Activated T-cell treated with anti-CD3 and anti-CD28 coated beads, Interleukin-2, amount 50 U/mL, for 1 hour (primary cell): ENCODE measurements at places on chromosomes 16 and 17.
A peak's percentile ranks its signal among the peaks of the same experiment; 100 is the strongest.

DNA sequence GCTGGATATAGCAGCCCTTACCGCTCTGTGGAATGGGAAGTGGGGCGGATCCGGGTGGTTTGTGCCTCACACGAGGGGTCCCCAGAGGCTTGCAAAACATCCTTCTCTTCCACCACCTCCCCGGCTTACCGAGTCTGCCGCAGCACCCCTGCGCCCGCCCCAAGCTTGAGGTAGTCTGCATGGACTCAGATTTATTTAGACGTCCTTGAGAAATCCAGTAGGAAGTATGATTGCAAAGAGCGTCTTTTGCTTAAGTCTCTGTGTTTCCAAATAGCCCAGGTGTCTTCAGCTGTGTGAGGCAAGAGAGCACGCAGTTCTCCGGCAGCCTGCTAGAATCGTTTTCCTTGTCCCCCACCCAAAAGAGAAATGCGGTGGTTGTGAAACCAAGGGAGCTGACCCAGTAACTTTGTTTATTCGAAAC lies 2.4 kb downstream of the KIAA0513 start:
- no peak for DNase-seq

DNA sequence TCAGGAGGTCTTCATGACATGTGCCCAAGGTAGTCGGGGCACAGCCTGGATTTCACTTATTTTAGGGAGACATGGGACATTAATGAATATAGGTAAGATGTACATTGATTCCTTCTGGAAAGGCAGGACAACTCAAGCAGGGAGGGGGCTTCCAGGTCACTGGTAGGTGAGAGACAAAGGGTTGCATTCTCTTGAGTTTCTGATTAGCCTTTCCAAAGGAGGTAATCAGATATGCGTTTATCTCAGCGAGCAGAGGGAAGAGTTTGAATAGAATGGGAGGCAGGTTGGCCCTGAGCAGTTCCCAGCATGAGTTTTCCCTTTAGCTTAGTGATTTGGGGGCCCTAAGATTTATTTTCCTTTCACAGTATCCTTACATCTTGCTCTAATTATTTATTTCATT lies 443.8 kb upstream of the EEF2KMT start:
- no peak for DNase-seq

- DNase-seq = no peak
These were observed 17.7 kb downstream of the KDM8 start for GRCh38 chr16:27220991-27221390.

DNA sequence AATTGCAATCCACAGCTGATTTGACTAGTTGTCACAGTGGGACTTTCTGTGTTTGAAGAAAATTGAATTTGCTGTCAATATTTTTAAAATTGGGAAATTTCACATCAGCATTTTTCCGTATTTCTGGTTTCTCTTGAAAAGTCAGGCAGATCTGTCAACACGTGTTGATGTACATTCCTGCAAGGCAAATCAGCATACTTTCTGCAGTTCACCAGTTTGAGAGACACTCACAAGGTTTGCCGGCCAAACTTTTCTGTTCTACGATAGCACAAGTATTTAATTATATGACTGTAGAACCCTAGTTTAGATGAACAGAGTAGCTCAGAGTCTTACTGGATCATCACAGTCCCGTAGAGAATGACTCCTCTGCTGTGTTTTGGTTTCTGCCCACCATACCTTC lies 102.0 kb downstream of the ADAMTS18 start:
- no peak for DNase-seq

GRCh38 chr16:15601212-15601879 lies 41.6 kb downstream of the MARF1 start:
- no peak for DNase-seq

- DNase-seq = peak; percentile 36
These were observed 1.3 kb downstream of the MAPK8IP3 start for GRCh38 chr16:1707193-1707790.

DNA sequence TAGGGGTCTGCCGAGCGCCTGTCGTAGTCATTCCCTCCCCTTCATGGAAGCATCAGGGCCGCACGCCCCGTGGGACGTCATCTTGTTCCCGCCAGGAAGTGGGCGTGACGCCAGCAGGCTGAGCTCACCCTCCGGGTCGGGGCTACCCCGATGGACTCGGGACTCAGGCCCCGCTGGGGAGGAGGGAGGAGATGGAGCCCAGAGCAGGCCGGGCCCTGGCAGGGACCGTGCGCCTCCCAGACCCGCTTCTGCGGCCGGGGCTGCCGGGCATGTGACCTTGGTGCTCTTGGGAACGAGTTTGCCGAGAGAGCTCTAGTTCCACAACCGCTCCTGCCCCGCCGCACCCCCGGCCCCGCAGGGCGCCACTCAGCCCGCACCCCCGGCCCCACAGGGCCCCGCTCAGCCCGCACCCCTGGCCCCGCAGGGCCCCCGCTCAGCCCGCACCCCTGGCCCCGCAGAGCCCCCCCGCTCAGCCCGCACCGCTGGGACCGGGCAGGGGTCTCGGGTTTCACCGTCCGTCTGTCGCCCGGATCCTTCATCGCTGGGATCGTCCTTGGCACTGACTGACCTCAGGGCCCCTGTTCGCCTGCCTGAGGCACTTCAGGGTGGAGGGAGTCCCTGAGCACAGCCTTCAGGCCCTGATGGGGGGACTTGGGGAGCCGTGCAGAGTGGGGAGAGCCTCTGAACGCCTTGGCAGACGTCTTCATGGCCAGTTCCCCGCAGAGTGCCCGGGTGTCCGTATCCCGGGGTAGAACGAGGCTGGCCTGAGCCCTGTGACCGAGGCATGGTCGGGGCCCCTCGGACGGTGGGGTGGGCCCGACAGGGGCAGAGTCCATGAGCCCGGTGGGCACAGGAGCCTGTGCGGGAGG lies 5.8 kb downstream of the CACNA1H start:
- no peak for DNase-seq

GRCh38 chr17:53919356-53919755 lies 96.6 kb downstream of the KIF2B start:
- no peak for DNase-seq

DNA sequence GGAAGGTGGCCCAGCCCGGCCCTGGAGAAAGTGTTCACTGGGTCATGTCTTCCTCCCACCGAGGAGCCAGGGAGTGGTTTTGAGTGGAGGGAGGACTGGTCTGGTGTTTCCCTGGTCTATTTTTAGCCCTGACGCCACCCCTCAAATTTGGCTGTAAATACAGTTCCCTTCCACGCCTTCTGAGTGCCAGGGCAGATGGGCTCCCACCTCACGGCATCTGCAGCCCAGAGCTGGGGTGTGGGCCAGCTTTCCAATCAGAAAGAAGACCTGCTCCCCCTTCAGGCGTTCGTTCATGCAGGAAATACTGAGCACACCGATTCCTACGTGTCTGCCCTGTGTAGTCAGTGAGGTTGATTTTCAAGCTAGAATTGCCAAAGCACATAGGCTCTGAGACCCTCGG lies 53.7 kb downstream of the SNX20 start:
- peak; percentile 56 for DNase-seq

GRCh38 chr16:53821487-53821886 lies 117.5 kb downstream of the FTO start:
- no peak for DNase-seq

GRCh38 chr17:12193144-12193735 lies 172.6 kb downstream of the MAP2K4 start:
- DNase-seq = no peak

GRCh38 chr16:87043231-87044031 lies 273.8 kb downstream of the C16orf95 start:
- DNase-seq = no peak

DNA sequence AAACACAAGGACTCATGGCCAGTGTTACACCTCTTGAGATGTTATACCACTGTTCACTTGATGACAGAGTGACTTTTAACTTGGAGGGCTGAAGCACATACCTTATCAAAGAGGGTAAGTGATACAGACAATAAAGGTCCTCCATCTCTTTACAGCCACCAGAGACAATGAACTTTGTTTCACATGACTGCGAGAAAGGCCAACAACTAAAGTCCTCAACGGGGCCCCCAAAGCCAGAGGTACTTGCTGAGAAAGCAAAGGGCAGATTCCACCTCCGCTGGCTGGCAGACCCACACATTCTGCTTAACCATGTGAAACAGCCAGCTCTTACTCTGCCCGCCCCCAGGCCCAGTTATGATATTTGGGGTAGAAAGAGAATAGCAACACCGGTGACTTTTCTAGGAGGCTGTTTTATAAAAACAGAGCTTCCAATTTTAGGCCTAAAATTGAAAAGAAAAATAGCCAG lies 21.4 kb downstream of the DCUN1D3 start:
- no peak for DNase-seq

- DNase-seq = no peak
These were observed 144.1 kb downstream of the PITPNC1 start for GRCh38 chr17:67520916-67521774.

DNA sequence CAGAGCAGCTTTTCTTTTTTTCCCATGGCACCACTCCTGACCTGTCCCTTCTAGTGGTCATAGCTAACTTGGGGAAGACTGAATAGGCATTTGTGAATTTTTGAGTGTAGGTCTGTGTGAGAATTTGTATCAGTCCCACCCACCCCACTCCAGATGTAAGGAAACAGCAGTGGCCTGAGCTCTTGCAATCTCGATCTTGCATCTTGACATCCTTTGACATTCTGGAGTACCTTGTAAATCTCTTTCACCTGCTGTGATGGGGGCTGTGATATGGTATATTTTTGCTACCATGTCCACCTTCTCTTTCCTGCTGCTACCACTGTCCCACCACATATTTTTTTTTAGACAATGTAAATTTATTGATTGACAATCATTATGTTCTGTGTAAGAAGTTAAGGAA lies 289.3 kb downstream of the MAP2K6 start:
- DNase-seq = no peak

DNA sequence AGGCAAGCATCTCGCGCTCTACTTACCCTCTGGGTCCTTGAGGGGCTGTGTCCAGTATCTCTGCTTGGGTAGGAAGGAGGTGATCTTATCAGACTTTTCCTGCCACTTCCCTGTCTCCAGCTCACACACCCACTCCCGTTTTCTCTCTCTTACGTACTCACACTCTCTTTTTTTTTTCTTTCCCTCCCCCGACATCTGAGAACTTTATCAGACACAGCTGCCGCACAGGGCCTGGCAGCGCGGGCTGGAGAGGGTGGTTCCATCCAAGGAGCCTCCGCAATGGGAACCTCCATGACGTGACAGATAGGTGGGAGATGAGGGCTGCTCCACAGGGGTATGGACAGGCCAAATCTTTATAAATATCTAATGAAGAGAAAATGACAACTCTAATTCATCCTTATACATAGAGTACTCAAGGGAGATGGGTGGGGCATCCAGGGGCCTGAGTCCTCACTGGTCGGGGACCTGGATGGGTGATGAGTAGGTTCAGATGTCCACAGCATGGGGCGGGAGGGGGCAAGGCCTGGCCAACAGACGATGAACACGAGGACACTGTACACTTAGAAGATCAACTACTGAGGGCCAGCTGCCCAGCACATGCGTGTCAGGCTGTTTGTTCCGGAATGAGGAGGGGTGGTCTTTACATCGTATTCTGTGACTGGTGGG lies 23.3 kb downstream of the MINK1 start:
- no peak for DNase-seq

DNA sequence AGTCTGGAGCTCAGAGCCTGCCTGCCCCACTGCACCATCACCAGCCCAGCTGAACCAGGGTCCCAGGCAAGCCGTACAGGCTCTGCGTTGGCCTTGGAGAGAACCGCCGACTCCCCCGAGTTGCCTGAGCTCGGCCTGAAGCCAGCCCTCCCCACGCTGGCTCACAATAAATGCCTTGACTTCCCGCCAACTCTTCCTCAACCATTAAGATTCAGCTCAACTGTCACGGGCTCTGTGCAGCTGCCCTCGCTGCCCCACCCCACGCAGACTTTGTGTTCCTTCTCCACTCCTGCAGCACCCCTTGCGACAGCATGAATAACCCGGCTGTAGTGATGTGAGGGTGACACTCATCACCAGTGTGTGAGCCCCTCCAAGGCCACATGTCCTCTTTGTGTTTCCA lies 4.8 kb upstream of the QPRT start:
- DNase-seq = no peak

DNA sequence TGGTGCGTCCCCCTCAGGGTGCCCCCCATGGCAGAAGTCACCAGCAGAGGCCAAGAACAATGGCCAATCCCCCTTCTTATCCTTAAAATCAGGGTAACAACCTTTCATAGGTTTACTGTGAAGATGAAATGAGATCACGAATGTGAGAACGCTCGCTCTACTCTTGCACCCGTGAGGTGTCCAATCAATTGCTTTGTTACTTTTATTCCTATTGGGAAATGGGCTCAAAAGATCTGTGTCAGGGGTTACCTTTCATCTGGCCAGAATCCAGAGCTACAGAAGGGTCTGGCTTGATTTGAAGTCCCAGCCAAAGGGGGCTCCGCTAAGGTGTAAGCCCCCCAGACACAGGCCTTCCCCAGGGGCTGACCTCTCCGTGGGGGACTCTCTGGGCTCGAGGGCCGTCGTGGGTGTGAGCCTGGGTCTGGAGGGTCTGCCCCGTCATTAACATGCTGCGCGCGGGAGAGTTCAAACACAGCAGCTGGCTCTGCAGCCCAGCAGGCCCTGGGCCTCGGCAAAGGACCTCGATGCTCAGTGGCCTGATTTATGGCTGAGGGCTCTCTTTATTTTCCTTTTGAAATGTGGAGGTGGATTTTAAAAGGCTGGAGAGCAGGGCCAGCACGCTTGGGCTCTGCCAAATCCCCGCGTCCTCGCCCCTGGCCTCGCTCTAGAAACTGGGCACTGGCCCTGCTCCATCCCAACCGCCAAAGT lies 10.4 kb downstream of the ABR start:
- no peak for DNase-seq

DNA sequence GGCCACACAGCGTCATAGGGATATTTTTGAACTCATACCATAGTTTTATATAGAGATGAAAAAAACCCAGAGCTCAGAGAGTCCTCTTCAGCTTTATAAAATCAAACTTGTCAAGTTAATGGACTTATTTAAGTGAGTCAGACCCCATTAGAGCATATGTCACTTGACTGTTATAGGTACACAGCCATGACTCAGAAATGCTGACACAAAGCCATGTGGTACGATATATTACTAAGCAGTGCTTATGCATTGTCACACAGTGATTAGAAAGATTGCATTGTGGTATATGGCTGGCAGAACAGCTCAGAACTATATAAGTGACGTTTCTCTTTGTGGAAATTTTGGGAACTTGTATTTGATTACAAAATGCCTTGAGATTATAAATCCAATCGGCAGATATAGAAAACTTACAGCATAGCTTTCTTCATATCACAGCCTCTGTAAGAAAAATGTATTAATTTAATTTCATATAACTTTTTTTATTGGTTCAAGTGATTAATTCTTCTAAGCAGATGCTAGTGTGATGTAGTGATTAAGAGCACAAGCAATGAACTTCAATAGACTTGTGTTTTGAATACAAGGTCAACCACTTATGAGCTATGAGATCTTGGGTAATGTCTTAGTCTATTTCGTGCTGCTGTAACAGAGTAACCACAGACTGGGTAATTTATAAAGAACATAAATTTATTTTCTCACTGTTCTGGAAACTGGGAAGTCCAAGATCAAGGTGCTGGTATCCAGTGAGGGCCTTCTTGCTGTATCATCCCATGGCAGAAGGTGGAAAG lies 25.8 kb upstream of the GINS3 start:
- DNase-seq = no peak

- no peak for DNase-seq
These were observed 77.5 kb upstream of the CPHXL start for GRCh38 chr16:75803753-75804152.
